ENCODE measurements at places on chromosomes 5 and 9.

GRCh38 chr9:123063177-123063598 is 29.7 kb downstream of the GPR21 start:
- no peak for DNase-seq

DNA sequence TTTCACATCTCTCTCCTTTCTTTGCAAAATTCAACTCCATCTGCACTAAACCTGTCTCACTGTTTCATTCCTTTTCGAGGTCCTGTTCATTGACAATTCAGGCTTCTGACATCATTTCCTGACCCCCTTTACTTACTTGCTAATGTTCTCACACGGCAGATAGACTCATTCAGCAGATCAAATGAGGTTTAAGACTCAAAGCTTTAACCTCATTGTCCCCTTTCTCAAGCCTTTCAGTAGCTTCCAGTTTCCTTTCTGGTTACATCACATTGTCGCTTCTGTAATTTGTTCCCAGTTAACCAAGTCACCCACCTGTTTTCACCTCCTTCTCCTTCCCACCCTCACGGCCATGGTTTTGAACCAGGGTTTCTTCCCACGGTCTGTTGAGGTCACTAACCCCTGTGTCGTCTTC is 143.4 kb upstream of the OTULINL start:
- no peak for DNase-seq

DNA sequence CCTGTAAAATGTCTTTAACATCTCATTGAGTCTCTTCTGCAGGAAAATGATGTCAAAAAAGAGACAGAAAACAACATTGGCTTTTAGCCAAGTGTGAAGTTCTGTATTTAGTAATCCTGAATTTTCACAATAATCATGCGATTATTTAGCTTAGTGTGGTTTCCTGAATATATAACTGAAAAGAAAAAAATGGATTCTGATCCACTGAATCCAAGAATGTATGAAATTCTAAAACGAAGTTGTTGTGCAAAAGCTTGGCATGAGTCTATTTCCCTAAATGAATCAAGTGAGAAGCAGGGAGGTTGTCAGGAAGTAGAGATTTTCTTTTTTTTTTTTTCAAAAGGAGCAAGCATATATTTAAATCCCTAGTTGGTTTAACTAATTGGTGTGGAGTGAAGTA is 145.9 kb upstream of the CDH6 start:
- no peak for DNase-seq

DNA sequence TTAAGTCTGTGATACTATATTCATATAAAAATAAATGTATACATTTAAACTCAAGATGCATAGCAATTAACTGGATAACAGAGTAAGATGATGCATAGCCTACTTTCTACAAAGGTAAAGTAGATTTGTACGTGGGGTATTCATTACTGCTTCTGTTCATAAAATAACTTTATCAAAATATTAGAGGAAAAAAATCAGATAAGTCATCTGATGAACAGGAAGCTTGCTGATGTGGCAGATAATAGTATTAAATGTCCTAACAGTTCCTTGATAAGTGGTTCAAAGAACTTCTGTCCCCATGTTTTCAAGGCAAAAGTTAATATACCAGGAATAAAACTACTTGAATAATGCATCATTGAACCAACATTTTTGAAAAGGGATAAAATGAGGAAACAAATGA is 123.7 kb downstream of the NFIB start:
- no peak for DNase-seq

DNA sequence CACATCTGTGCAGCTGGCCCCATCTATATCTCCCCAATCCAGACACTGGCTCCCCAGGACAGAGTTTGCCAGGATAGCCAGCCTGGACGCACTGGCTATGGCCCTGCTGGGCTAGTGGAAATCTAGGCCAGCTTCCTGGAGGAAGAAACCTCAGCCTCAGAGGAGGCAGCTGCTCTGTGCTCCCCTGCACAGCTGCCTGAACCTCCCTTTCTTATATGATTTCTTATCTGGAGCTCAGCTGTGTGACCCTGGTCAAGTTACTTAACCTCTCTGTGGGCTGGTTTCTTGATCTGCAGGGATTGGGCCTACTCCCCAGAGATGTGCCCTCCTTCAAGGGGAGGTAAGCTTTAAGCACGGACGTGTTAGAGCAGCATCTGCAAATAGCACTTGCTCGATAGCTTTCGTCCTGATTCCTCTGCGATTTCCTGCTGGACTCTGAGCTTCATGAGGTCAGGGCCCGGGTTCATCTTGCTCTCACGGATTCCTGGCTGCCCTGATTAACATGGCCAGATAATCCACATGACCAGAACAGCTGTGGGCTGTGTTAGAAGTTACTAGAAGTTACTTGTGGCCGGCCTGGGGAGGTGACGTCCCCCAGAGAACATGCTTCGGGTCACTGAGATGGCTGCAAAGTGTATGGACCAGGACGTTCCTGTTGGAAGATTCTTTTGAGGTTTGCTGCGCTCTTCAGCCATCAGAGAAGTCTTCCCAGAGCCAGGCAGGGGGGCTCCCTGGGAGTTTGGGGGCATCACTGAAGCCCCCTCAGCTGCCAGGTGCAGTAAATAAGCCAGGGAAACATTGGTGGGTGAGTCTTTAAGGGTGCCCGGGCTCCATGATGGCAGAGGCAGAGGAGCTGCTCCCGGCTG is 14.5 kb downstream of the C9orf50 start:
- DNase-seq, result no peak

DNA sequence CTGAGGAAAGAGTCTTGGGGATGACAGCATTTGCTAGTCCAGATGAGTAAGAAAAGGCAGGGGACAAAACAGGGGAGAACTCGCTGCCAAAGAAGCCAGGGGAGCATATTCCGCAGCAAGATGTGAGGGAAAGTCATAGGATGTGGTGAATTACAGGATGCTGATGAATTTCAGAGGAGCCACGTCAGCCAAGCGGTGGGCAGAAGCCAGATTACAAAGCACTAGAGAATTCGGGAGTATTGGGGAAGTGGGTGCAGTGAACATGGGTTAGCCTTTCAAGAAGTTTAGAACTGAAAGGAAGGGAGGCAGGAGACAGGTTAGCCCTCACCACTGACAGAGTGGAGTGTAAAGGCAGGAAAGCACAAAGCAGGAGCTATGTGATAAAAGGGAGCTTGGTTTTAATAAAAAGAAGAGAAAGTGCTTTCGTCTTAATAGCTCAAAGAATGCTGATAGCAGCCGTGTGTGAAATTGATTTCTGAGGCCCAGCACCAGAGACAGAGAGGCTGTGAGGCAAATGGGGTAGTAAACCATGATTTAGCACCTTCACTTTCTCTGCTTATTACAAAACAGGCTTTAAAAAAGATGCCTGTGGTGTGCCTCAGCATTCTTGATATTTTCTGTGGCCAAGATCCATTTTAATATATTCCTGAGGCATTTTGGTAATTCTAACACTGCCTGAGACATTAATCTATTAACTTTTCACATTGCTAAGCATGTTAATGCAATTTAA is 16.9 kb downstream of the ADAMTSL1 start:
- no peak for DNase-seq

DNA sequence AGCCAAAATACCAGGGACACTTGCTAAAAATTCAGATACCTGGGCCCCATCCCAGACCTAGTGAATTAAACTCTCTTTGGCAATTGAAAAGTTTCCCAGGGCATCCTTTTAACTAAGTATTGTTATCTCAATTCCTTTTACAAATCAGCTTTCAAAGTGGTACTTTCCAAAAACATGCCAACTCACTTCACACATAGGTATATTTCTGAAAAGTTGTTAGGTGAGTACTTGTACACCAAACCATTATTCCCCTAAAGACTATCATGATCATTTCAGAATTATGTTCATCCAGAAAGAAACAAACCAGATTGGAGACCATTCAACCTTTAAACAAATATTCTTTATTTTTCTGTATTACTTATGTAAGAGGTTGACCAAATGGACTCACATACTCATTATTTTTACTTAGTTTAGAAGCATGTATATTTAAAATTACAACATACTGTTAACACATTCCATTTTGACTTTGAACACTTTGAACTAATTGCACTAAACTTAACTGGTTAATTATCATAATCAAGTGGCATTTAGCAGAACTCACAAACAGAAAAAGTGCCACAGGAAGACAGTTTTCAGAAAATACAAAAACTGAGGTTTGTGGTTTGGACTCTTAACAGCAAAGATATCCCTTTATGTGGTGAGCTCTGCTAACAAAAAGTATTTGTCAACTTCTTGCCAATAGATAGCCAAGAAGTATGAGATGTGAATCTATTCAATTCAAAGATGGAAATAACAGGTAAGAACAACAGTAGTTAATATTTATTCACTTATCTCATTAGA is 40.7 kb downstream of the KIAA0825 start:
- no peak for DNase-seq

GRCh38 chr5:39558541-39558940 is 133.8 kb upstream of the DAB2 start:
- DNase-seq, result no peak

DNA sequence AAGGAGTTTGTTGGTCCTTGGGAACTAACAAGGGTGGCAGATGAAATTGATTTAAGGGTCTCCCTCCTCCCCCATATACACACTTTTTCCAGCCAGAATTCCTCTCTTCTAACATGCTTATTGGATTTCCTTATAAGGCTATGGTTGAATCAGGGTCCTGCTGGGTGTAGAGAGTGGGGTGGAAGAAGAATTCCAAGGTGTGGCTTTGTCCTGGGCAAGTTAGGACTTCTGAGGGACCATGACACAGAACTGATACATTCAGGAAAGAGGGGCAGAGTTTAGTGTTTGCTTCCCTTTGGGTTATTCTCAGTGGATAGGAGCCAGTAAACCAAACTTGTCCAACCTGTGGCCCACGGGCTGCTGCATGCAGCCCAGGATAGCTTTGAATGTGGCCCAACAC is 116.5 kb downstream of the SNX18 start:
- no peak for DNase-seq

DNA sequence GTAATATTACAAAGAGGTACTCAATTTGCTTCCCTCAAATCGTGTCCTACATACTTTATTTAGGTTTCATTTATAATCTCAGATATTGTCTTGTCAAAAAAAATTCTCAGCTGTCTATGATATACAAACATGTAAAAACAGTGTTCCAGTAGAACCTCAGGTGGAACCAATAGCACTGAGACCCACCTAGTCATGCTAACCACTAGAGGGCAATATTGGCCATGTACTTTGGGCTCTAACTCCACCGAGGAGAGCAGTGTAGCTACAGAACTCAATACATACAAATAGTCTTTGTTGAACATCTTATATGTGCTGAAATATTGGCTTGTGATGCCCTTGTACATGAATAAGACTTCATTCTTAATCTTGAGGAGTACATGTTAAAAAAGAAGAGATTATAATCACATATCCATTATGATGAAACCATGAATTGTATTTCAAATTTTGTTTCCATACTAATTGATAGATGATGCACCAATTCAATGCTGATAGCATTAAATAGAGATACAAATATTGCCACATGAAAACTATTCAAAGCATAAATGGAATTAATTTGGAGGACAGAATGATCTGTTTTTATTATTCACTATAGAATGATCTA is 71.2 kb upstream of the CNTLN start:
- peak; percentile 8 for DNase-seq

GRCh38 chr5:85760519-85760918 is 857.2 kb upstream of the COX7C start:
- no peak for DNase-seq

DNA sequence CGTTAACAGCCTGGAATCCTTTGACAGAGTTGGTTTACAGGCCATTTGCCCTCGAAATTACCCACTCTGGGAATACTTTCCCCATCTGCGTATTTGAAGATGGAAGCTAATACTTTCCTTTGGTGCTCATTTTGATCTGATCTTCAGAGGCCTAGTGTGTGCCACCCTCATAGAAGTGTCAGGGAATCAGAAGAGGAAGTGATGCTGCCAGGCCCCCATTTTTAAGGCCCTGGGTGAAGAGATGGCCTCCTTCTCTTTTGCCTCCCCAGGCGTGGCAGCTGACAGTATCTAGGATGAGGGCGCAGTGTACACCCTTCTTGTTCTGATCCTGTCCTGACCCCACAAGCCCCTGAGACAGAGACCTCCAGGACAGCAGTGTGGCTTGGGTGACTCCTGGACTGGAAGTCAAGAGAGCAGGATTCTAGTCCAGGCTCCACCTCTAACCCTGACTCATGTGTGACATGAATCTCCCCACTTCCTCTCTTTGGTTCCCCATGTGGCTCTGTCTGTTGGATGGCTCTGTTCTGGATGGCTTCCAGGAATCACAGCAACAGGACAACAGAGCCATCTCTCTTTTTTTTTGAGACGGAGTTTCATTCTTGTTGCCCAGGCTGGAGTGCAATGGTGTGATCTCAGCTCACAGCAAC is 27.8 kb downstream of the CSF1R start:
- no peak for DNase-seq

GRCh38 chr9:122053064-122053463 is 40.0 kb downstream of the TTLL11 start:
- no peak for DNase-seq

- DNase-seq, result no peak
These were observed 2.0 kb downstream of the QSOX2 start for GRCh38 chr9:136243631-136244030.

- no peak for DNase-seq
These were observed 302.6 kb downstream of the ARHGEF28 start for GRCh38 chr5:73928476-73929070.

- no peak for DNase-seq
These were observed 1567.2 kb upstream of the WWC1 start for GRCh38 chr5:166724284-166724683.

DNA sequence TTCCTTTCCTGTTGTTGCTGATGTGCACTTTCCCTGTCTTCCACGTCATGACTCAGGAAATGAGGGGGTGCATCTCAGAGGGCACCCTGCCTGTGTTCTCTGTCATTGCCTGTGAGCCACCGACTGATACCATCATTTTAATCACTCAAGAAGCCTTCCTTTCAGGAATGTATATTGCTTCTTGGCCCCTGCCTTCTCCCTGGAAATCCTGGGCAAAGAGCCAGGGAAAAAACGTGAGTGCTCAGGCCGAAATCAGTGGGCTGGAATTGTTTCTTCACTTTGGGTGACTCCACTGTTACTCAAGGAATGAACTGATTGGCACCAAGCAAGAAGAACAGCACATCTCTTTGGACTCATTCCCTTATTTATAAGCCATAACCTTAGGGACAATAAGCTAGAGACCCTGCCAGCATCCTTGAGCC is 126.1 kb downstream of the SNX18 start:
- no peak for DNase-seq

DNA sequence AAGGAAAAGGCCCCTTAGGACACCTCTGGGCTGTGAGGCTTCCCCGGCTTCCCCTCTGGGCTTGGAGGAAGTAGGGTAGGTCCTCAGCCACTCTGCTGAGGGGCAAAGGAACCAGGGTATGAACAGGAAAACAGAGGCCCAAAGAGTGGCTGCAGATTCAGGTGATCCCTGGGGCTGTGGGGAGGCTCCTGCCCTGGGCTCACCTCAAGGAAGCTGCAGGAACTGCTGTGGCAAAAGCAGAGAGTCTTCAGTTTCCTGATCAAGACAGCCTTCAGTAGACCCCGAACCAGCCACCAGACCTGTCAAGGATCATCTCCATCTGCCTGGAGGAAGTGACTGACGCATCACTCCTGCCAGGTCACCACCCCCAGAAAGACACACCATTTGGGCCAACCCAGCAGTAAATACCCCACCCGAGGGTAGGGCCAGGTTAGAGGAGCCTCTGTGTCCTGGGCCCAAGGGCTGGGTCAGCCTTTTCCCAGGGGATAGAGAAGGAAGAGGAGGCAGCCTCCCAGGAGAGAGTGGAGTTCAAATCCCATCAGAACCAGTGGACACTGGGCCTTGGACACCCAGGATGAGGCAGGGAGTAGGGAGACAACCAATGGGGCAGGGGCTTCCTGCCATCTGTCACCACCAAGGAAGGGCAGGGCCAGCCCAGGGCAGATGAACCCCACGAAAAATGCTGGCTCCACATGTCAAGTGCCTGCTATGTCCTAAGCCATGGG is 5.8 kb upstream of the ST6GALNAC6 start:
- no peak for DNase-seq
